ENCODE measurements at places on chromosomes 6 and 20.

- no peak for DNase-seq
Observed at GRCh38 chr20:32028647-32029372, 18.6 kb downstream of the CCM2L start.

DNA sequence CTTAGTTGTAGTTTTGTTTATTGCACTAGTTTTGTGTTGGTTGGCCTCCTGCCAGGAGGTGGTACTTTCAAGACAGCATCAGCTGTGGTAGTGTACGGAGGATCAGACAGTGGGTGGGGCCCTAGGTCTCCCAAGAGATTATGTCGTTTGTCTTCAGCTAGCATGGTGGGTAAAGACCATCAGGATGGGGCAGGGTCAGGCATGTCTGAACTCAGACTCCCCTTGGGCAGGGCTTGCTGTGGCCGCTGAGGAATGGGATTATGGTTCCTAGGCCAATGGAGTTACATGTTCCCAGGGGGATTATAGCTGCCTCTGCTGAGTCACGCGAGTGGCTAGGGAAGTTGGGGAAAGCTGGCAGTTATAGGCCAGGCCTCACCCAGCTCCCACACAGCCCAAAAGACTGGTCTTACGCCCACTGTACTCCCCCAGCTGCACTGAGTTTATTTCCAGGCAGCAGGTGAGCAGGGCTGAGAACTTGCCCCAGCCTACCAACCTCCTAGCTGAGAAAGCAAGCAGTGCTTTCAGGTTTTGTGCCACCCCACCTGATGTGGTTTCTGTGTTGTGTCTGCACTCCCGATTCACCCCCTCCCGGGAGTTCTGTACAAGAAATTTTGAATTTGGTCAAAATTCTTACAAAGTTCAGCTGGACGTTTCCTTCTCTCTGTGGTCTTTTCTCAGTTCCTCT, 24.7 kb downstream of the ZSCAN31 start:
- DNase-seq: no peak

DNA sequence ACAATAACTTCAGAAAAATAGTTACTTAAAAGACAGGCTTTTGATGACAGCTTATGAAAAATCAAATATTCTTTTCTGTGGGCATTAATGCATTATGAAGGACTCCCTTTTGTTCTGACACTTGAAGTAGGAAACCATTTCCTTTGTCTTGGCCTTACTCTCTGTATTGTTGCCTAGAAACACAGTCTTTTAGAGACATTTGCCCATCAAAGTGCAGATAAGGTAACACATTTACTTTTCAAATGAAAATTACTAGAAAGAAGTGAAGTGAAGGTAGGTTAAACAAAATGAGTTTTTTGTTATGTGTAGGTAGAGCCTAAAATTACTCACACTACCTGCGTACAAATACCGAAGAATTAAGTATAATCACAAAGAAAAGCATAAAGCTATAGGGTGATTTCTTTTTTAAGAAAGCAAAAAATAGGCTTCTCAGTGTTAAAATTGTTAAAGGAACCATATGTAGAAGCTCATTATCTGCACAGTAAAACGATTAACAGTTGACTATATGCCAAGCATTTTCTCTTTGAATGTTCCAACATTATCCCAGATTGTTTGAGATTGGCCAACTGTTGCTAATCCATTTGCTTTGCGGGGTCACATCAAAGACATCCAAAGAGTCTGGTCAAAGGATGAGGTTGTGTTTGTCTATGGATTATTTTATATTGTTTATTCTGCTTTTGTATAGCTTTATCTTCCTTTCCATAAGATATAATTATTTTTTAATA, 542.0 kb upstream of the RNF217 start:
- DNase-seq: no peak

GRCh38 chr6:97524811-97525210, 241.8 kb upstream of the MMS22L start:
- no peak for DNase-seq

GRCh38 chr6:81656231-81656630, 96.2 kb downstream of the TENT5A start:
- no peak for DNase-seq

DNA sequence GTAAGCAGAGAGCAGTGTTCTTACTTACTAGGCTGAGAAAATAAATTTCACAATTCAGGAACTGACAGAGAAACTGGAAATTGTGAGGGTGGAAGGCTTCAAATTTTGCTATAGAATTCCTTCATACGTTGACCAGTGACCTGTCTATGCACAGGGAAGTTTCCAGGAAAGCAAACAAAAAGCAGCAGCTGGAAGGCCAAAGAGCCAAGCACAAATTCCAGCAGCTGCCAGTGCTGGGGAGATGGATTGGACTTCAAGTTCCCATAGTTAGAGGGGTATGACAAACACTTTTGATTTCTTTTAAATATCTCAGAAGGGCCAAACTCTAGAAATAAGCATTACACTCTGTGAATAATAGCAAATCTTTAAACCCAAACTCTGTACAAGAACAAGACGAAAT, 299.1 kb upstream of the KCNQ5 start:
- no peak for DNase-seq

GRCh38 chr20:3980260-3981131, 34.9 kb downstream of the RNF24 start:
- DNase-seq: peak; percentile 19

DNA sequence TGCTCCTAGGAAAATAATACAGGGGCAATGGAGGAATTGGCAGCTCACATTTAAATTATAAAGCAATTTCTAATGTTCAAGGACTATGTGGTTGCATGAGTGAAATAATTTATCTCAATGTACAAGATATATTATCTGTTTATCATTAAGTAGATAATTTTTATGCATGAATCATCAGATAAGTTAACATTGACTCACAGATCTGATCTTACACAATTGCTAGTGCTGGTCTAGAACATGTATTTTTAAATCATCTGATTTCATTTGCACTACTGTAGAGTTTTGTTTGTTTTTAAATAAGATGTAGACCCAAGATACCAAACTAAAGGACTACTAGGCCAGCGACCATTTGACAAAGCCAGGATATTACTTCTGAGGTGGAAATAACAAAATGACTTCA, 199.2 kb downstream of the BMP2 start:
- no peak for DNase-seq

GRCh38 chr6:166237617-166238016, 70.0 kb upstream of the TBXT start:
- no peak for DNase-seq

GRCh38 chr20:11740975-11741374, 176.7 kb upstream of the BTBD3 start:
- DNase-seq: no peak

- no peak for DNase-seq
Observed at GRCh38 chr20:41510224-41510623, 108.0 kb downstream of the CHD6 start.

- DNase-seq: no peak
Observed at GRCh38 chr20:44756011-44756688, 10.5 kb downstream of the KCNK15 start.

- no peak for DNase-seq
Observed at GRCh38 chr6:44804546-44805159, 417.1 kb downstream of the CDC5L start.

- peak; percentile 56 for DNase-seq
Observed at GRCh38 chr20:13220904-13221297, at the start of gene ISM1. ISM1 (plus strand) TSS chr20:13221274; CDS start chr20:13221777, 503 bp downstream.

DNA sequence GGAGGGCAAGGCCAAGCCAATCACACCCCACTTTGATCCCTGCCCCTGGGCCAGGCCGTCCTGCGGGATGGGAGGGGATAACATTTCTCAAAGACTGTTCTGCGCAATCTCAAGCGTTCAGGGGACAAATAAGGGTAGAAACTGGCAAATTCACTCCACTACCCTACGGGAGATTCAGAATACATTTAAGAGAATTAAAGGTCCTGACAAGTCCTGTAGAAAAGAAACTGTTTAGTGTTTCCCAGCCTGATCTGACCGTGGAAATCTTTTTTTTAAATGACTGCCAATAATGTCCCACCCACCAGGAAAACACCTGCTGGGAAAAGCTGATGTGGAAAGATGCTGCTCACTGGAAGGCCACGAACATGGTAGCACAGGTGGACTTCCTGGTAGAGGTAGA, 140.6 kb upstream of the RNF24 start:
- DNase-seq: no peak

DNA sequence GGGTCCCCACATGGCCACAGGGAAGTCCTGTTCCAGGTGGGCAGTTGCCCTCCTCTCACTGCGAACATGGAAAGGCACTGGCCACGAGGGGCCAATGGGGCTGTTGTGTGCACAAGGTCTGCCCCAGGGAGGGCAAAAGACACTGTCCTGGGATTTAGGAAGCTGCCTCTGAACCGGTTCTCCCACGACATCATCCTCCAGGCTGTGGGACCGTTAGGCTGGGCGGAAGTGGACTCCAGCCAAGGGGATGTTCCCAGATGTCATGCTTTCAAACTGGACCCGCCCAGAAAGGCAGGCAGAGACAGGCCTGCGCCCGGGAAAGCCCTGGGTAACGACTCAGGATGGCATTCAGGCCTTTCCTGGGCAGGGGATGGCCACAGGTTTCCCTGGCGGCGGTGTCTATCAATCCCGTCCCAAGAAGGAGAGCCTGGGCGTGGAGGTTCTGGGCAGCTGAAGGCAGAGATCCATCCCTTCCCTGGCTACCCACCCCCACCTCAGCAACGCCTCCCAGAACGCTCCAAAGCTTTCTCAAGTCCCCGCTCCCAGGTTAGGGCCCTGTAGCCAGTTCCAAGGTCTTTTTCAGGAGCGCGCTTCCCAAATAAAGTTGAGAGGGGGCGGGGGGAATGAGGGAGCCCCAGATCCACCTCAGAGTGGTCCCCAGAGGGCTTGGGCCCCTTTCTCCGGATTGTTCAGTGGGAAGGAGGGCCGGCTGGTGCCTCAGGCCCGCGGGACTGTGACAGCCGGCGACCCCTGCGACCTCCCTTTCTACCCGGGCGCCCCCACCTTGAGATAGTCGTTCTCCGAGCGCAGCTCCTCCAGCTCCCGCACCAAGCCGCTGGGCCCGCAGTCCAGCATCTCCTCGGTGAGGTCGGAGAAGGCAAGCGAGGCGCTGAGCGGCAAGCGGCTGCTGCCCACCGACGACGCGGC, 13.8 kb upstream of the TLDC2 start:
- peak; percentile 88 for DNase-seq

GRCh38 chr6:5300206-5300764, 39.0 kb downstream of the FARS2 start:
- no peak for DNase-seq

- DNase-seq: no peak
Observed at GRCh38 chr20:2604506-2604835, 48.0 kb upstream of the NOP56 start.

DNA sequence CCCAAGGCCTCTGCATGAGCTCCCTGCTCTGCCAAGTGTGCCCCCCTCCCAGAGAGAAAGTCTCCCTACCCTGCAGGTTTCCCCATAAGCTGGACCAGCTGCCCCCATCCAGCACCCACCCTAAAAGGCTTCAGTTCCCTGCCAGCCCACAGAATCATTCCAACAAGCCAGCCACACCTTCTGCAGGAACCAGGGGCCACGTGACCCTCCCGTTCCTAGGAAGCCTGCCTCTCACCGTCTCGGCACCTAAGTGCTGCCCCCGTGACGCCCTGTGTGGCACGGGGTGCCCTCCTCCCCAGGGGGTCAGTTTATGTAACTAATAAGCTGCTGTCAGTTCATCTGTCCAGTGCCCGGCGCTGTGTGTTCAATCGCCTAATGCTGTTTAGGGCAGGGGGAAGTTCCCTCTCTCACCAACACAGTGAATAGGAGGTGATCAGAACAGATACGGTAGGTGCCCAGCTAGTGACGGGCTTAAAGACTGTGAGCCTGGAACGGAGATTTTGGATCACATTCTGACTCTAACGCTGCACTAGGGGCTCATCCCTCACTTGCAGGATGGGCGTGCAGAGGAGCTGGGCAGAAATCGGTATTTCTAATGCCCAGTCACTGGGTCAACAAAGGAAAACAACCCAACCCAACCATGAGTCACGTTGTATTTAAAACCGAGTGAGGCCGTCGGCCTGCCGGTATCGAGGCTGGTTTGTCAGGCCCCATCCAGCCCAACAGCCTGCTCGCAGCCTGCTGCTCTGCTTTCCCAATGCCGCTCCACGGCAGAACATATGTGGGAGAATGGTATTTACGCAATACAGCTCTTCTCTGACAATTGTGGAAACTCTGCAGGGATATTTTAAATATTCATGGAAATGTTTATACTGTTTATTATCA, 56.0 kb downstream of the RAMACL start:
- DNase-seq: no peak

DNA sequence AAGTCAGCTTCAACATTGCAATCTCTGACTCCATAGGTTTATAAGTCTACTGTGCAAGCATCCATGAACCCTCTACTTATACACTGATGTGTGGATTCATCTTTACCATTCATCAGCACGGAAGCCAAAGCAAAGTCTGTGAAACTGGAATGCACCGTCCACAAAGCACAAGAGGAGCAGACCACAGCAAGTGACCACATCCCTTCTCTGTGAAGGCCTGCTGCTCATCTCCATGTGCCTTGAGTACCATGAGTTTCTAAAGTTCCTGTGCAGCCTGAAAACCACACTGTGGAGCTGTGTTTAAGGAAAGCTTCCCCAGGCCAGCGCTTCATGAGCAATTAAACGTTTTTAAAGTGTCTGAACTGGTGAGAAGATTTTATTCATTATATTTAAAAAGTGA, 20.0 kb downstream of the GABRR1 start:
- no peak for DNase-seq

GRCh38 chr6:73558624-73559398, 38.0 kb upstream of the EEF1A1 start:
- no peak for DNase-seq

DNA sequence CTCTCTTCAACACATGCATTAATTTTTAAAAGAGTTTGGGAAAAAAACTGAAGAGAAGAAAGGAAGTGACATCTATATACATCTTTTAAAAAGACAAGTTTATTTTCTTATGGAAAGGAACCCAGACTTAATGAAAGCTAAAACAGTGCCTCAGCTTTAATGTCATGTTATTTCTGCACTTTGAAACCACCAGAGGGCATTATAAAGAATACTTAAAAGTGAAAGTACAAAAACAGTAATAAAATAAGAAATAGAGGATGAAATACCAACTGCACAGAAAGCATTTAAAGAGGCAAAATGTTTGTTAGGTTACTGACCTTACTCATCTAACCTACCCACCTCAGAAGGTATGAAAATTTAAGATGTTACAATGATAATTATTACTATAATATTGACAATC, 98.8 kb downstream of the HUS1B start:
- DNase-seq: no peak

GRCh38 chr20:44426879-44427790, 48.5 kb upstream of the TTPAL start:
- DNase-seq: no peak

DNA sequence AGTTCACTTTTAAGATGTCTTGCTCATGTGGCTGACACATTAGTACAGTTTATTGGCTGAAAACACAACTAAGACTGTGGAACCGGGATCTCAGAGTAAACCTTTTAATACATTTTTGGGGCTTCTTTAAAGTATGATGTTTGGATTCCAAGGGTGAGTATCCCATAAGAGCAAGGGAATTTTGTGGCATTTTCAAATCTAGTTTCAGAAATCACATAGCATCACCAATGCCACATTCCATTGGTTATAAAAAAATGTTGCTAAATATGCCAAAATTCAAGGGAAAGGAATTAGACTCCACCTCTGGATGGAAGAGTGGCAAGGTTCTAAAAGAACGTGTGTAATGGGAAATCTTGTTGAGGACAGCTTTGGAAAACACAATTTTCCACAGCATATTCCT, 338.6 kb downstream of the COL12A1 start:
- DNase-seq: no peak

Measured in psoas muscle (tissue), 8 donors.